NCI-H2081 treated with DMSO at 0.1 percent for 48 hours (cell line): ENCODE measurements at places on chromosomes 11 and 22.

GRCh38 chr11:19080579-19080993 is 20.1 kb upstream of the MRGPRX2 start:
- no peak for DNase-seq

DNA sequence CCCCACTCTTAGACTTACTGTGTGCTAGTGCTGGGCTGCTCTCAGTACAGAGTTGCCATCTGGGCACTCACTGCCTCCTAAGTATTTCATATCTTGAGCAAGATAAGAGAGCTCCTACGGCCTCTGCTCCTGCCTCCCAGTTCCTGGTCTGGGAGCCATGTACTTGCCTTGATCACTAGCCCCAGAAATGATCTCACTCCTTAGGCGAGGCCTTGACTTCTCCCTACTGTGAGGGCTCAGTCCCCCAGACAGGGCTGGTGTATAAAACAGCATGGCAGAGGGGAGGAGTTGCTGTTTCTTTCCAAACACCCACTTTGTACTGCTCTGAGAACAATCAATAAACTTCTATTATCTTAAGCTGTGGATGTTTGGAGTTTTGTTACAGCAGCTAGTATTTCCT is 47.4 kb upstream of the TP53I11 start:
- DNase-seq = no peak

GRCh38 chr11:35725885-35726284 is 63.3 kb downstream of the TRIM44 start:
- no peak for DNase-seq

DNA sequence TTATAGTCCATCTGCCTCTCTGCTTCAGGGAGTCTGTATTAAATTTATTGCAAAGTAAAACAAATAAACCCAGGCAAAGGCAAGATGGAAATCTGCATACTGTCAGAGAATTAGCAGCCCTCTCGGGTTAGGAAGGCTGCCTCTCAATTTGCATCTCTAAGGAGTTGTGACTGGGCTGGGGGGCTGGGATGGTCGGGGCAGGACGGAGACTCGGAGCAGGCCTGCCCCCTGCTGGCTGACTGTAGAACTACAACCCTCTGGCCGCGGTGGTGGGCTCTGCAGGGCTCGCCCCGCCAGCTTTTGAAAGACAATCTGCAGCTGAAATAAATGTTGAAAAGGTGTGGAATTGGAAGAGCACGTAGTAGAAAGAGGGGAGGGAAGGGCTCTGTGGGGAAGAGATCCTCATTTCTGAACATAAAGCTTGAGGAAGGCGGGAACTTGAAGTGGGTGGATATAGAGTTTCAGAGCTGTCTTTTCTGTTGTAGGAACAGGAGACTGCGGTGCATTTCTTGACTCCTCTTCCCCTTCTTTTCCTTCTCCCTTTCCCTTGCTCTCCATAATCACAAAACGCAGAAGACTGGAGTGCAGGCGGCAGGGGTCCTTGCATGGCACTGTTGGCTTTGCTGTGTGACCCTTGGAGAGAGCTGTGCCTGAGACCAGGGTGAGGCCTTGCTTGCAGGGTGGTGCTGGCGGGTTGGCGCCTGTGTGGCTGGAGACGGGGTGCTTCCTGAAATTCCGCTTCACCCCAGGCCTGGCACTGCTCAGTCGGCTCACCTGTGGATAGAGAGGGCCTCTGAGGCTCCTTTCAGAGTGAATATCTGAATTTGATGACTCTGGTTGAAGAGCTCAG is 22.6 kb upstream of the PKNOX2 start:
- DNase-seq = no peak

GRCh38 chr11:19428206-19429002 is 187.7 kb upstream of the E2F8 start:
- no peak for DNase-seq
